Activated T-cell treated with anti-CD3 and anti-CD28 coated beads, Interleukin-2, amount 50 U/mL, for 4 hours (primary cell): ENCODE measurements at places on chromosomes 12 and 14.

- DNase-seq: no peak
Observed at GRCh38 chr12:49129332-49130150, 1.7 kb downstream of the TUBA1B start.

DNA sequence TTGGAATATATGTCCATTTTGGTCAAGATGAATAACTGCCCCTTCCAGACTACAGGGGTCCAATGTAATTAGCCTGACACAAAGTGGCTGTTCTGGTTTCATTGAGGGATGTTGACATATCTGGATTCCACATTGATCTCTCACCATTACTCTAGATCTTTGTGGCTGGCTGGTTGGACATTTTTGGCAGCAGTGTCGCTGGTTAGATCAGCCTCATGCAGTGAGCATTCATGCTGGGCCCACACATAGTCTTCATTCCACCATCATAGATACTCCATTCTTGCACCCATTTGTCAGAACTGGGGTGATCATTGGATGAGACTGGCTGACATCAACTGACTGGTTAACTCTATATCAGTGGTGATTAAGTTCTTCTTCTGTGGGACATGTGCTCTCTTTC lies 74.4 kb downstream of the MGST1 start:
- no peak for DNase-seq

DNA sequence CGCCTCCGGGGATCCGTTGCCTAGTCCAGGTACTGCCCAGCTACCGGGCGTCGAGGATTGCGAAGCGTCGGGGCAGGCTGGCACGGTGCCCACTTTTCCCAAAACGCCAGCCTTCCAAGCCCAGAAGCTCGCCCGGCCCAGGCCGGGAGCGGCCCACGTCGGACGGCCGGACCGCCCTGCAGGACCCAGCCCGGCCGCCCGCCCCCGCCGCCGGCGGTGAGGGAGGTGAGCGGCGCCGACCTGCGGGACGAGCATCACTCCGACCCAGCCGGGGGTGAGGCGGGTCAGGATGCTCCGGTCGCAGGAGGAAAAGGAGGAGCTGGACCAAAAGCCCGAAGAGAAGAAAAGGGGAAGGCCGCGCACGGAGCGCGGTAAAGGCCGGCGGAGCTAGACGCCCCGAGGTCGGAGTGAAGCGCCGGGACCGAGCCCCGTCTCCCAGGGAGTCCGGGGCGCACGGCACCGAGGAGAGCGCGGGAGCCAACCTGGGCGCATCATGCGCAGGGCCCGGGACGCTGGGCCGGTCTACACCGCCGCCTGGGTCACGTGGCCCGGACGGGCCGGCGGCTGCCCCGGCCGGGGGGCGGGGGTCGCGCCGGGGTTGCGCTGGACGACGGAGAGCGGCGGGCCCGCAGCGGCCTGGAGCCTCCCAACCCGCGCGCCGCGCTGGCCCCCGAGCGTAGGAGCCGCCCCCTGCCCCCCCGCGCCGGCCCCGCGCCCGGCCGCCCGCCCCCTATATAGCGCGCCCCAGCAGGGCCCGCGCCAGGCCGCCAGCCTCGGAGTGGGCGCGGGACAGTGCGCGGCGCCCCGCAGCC lies at the start of gene AQP5:
AQP5 (plus strand) TSS at position 762 of the 812 bp plus-strand sequence. CDS start 146 bp downstream, outside the sequence.
- no peak for DNase-seq

DNA sequence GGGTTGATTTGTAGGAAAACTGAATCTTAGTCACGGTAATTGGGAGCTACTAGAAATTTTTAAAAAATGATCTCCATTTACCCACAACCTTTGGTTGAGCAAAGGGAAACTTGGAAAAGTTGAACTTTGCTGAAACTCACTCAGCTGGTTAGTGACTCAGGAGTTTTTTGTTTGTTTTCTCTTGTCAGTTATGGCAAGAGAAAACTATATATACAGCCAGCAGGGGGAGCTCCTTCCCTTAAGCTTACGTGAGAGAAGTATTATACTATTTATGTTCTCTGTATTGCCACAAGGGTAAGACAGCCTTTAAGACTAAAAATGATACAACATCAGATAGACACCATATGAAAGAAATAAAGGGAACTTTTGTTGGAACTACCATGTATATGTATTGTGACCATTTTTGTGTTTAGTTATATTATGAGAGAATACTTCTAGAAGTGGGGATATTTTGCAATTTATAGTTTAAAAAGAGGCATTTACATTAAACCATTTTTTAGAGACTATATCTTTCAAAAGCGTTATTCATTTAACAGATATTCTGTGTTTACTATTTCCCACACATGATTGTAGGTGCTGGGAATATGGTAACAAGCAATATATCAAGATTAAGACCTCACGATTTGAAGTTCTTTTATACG lies 28.1 kb upstream of the TBC1D30 start:
- DNase-seq: peak; percentile 47

GRCh38 chr12:76080017-76080728 lies 4.3 kb downstream of the NAP1L1 start:
- no peak for DNase-seq

DNA sequence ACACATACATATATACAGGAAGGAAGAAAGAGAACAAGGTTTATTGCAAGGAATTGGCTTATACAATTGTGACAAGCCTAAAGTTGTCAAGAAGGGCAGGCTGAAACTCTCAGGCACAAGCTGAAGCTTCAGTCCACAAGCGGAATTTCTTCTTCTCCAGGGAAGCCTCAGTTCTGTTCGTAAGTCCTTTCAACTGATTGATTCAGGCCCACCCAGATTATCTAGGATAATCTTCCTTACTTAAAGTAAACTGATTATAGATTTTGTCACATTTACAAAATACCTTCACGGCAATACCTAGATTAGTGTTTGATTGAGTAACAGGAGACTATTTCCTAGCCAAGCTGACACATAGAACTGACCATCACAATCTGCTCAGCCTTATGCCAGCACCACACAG lies 81.5 kb upstream of the TMEM260 start:
- DNase-seq: no peak

- DNase-seq: no peak
Observed at GRCh38 chr12:113845900-113846674, 120.0 kb downstream of the RBM19 start.

- DNase-seq: no peak
Observed at GRCh38 chr14:56648508-56649301, 69.1 kb downstream of the TMEM260 start.

DNA sequence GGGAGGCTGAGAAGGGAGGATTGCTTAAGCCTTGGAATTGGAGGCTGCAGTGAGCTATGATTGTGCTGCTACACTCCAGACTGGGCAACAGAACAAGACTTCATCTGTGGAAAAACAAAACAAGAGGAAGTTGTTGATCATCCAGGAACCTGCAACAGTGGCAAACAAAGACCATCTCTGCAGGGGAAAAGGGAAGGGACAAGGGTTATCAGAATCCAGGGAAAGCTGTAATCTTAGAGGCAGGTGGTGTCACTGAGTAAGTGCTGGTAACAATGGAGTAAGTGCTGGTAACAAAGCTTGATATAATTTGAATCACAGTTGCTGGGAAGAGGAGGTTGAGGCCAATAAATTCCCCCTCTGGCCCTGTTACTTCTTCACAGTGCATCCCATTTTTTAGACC lies 27.5 kb upstream of the DCN start:
- DNase-seq: no peak
